Right atrium auricular region (tissue), 2 donors: ENCODE measurements at places on chromosomes 1 and 21.

GRCh38 chr1:15758343-15758931 lies at the start of gene FBLIM1:
FBLIM1 (plus strand) TSS chr1:15758795; CDS start chr1:15764984, 6,189 bp downstream.
- DNase-seq = no peak

DNA sequence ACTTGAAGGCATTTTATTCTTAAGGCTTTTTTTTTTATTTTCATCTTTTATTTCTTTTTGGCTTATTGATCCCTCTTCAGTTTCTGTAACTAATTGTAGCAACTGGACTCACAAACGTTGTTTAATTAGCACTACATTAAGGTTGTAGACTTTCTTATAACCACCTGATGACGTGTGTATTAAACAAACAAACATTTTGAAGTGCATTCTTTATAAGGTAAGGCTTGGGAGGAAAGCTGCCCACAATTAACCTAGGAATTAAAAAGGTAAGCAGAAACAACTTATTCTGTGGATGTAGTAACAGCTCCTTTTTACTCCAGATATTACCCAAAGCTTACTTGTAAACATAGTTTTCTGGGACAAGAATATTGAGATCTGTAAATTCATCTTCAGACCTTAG lies 55.0 kb downstream of the CAMSAP2 start:
- DNase-seq = no peak

DNA sequence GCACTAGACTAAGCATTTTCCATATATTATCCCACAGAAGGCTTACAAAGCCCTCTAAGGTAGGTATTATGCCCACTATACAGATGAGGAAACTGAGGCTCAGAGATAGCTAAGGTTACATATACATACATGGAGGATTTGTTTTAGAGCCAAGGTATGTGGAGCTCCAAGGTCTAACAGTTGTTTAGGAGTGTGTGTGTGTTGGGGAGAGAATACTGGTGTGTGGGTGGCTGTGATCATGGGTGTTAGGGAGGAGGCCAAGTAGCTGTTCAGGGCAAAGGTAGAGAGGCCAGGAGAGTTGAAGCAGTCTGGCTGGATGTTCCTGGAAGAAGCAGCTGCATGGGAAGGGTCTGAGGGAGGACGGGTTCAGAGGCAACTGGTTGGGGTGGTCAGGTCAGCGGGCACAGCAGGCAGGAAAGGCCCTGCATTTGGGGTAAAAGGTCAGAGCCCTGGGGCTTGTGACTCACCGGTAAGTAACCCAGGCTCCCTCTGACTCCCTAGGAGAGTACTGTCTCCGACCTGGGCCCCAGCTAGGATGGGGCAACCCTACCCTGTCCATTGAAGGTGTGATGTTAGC lies 5.1 kb upstream of the LDLRAP1 start:
- no peak for DNase-seq

DNA sequence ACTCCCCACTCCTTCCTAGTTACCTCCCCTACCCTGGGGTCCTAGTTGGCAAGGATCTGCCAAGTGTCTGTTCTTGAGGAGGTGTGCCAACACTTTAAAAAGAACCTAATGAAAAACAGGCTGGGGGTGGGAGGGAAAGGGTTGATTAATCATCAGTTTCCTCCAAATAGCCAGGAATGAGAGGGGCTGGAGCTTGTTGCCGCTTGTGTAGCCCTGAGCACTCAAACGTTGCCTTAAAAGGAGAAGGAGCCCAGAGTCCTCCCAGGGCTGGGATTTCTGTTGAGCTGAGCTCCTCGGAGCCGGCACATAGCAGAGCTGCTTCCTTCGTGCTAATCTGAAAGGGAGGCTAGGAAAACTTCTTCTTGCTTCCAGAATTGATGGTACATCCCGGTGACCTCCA lies 15.9 kb downstream of the SHISA4 start:
- no peak for DNase-seq
